ENCODE measurements at places on chromosomes 1 and 21. TPM values are rescaled to one million over a fixed set of nuclear protein-coding genes. Genes with fewer than 3 reads are reported as not detected.

- DNase-seq = no peak
Observed at GRCh38 chr1:43602990-43603389, 47.0 kb upstream of the KDM4A start.

DNA sequence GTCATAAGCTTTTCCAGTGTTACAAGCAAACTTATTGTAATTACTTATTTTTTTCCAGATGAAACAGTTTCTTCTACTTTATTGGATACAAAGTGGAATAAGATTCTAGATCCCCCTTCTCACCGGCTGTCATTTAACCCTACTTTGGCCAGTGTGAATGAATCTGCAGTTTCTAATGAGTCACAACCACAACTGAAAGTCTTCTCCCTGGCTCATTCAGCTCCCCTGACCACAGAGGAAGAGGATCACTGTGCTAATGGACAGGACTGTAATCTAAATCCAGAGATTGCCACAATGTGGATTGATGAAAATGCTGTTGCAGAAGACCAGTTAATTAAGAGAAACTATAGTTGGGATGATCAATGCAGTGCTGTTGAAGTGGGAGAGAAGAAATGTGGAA lies 95.5 kb downstream of the ZFYVE9 start:
- DNase-seq = no peak

DNA sequence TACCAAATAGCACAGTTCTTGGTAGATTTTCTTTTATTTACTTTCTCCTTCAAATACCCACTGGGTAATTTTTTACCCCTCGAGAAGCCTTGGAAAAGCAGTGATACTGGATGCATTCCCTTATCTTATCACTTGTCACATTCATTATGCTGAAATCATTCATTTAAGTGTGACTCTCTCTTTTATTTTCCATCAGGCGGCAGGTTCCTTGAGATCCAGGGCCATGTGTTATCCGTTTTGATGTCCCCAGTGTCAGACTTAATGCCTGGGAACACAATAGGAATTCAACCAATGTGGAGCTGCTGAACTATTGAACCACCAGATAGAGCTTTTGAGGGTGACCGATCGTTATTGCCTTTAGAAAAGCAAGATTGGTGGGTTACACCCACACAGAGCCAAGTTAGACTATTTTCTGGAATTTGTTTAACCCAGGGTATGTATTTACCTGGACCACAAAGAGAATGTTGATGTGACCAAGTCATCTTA lies 51.5 kb upstream of the ATP5PO start:
- no peak for DNase-seq

DNA sequence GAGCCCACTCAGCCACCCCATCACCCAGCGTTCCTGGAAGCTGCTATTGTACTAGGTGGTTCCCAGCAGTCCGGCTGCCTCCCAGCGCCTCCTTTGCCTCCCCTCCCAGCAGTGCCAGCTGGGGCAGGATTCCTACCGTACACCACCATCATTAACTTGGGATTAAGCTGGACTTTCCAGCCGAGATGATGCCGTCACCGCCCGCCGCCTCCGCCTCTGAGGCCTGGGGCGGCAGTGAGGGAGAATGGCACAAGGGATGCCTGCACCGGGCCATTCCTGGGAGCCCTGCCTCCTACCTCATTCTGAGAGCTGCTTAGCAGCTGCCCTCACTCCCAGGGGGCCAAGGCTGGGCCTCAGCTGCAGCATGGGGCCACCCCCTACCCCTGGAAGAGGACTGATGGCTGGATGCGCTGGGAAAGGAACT lies 13.2 kb downstream of the CNTN2 start:
- no peak for DNase-seq

GRCh38 chr1:67190410-67190809 lies 24.2 kb downstream of the IL23R start:
- DNase-seq = no peak

GRCh38 chr1:11013160-11013531 lies 692 bp downstream of the TARDBP start:
- no peak for DNase-seq

DNA sequence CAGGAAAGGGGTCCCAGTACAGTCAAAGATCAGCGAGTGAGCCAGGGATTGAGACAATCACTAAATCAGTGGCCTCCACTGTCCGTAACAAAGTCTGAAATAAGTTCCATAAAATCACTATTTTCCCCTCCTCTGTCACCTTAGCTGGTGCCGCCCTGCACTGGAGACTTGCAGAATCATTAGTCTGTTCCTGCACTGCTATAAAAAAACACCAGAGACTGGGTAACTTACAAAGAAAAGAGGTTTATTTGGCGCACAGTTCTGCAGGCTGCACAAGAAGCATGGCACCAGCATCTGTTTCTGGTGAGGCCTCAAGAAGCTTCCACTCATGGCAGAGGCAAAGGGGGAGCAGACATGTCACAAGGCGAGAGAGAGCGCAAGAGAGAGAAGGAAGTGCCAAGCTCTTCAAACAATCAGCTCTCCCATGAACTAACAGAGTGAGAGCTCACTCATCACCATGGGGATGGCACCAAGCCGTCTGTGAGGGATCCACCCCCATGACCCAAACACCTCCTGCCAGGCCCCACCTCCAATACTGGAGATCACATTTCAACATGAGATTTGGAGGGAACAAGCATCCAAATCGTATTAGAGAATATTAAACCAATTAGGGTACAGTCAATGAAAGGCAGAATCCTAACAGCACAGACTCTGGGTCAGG lies 129.8 kb upstream of the TIAM1 start:
- no peak for DNase-seq

- no peak for DNase-seq
Observed at GRCh38 chr1:20318521-20318920, 27.8 kb downstream of the VWA5B1 start.

GRCh38 chr1:87560601-87561360 lies 232.1 kb downstream of the LMO4 start:
- DNase-seq = no peak

DNA sequence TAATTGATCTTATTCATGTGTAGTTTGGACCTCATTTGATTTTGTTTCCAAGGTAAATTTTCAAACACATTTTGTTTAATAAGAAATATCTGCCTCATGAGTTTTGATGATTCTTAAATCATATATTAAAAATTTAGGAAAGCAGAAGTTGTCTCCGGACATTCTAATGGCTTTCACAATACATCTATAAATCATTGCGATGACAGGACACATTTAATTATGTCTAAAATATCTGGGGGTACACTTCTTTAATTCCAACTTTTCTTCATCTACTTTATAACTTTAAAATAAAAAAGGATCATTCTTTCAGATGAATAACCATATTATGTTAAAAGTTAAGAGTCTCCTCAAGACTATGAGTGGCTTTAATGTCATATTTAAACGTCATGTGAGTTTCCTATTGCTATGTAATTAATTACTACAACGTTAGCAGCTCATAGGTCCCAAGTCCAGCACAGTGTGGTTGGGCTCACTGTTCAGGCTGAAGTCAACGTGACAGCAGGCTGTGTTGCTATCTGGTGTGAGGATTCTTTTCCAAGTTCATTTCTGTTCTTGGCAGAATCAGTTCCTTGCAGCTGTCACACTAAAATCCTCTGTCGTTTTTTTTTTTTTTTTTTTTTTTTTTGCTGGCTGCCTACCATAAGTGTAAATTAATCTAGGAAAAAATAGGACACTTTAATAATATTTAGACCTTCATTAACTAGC lies 893.5 kb downstream of the LTN1 start:
- peak; percentile 53 for DNase-seq

- no peak for DNase-seq
Observed at GRCh38 chr1:113691184-113691583, 68.1 kb downstream of the PHTF1 start.

DNA sequence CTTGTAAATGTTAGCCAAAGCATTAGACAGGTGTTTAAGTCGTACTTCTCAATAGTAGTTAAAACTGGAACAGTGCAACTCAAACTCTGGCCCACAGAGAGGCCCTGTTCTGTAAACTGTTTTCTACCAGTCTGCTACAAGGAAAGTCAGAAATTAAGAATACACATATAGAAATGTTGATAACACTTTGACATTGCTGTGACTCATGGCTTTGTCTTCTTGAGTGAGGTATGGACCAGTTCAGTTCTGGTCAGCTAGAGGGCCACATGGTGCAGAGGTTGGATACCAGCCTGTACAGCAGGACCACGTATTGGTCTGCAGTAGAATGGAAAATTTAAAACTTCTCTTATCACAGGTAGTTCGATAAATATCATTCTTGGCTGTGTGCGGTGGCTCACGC lies 22.3 kb downstream of the ZBTB8B start:
- DNase-seq = no peak

- DNase-seq = no peak
Observed at GRCh38 chr1:22241250-22241649, 98.4 kb upstream of the WNT4 start.

GRCh38 chr1:71834601-71835441 lies 447.5 kb downstream of the NEGR1 start:
- DNase-seq = no peak

GRCh38 chr1:17032741-17033140 lies 21.0 kb upstream of the ATP13A2 start:
- DNase-seq = no peak

DNA sequence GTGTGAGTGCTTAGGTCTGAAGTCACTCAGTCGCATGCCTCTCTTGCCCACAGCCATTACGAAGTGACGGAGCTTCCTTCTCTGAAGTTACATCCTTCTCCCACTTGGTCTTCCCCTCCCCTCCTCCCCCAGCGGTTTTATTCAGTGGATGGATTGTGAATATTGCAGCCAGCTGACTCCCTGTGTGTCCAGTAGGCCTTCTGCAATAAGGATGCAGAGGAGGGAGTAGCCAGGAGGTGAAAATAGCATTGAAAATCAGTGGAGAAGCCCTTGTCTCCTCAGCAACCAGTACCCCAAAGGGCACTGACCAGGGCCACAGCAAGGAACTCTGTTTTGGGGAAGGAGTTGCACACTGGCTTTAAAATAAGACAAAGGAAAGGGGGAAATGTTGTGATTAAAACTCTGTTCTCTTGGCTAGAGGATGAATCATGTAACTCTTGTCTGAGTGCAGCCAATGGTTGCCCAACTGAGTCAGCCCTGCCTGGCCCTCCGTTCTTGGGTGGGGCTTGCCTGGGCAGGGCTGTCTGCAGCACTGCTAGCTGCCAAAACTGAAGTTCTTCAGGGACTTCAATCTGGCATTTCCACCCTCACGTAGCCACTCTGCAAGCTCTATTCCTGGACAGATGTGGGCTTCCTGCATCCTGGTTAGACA lies 4.3 kb downstream of the S100A10 start:
- DNase-seq = peak; percentile 60

GRCh38 chr1:147336291-147336690 lies 93.8 kb downstream of the CHD1L start:
- DNase-seq = no peak

DNA sequence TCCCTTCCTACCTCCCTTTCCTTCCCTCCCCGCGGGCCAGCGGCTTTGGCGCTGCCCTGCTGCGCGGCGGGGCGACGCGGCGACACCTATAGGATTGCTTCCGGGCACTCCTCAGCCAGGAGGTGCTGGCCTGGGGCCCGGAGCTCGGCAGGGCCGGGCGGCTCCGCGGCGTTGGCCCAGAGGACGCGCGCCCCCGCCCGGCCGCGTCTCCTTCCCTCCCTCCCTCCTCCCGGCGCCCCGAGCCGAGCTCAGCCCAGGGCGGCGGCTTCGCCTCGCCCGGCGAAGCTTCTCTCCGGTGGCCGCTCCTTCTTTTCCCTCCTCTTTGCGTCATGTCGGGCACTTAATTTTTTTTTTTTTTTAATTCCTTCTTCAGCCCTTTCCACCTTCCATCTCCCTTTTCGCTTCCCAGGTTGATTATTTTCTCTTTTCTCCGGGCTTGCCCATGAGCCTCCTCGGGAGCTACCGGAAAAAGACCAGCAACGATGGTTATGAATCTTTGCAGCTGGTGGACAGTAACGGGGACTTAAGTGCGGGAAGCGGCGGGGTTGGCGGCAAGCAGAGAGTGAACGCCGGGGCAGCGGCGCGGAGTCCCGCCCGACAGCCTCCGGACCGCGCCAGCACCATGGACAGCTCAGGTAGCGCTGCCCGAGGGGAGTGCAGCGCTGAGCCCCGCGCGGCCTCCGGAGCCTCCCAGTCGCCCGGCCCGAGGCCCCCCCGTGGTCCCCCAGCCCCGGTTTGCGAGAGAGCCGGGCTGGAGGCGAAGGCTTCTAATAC lies at the start of gene DNAJC6:
Gene DNAJC6, plus strand, starts transcription at position 240 of the 774 bp plus-strand sequence. Its CDS starts 203 bp downstream, at position 443.
- DNase-seq = peak; percentile 70

- no peak for DNase-seq
Observed at GRCh38 chr1:26961826-26962225, 1.6 kb upstream of the KDF1 start.

DNA sequence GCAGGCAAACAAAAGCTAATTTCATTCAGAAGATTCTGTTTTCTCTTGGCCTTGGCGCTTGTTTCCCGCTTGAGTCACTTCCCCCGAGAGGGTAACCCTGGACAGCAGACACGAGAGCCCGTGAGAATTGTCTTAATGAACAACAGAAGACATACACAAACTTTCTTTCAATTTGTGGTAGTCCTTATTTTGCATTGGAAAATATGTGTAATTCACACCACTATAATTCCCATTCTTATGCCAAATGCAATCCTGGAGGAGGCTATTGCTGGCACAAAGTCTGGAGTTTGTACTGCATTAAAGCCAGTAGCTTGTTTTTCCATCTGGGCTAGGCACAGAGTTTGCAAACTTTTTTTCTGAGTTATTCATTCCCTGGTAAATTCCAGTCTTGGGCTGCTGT lies 109.8 kb upstream of the IVNS1ABP start:
- DNase-seq = peak; percentile 25

GRCh38 chr1:16158993-16159831 lies 3.3 kb upstream of the EPHA2 start:
- DNase-seq = no peak

GRCh38 chr1:245235156-245235555 lies 80.4 kb downstream of the KIF26B start:
- no peak for DNase-seq

DNA sequence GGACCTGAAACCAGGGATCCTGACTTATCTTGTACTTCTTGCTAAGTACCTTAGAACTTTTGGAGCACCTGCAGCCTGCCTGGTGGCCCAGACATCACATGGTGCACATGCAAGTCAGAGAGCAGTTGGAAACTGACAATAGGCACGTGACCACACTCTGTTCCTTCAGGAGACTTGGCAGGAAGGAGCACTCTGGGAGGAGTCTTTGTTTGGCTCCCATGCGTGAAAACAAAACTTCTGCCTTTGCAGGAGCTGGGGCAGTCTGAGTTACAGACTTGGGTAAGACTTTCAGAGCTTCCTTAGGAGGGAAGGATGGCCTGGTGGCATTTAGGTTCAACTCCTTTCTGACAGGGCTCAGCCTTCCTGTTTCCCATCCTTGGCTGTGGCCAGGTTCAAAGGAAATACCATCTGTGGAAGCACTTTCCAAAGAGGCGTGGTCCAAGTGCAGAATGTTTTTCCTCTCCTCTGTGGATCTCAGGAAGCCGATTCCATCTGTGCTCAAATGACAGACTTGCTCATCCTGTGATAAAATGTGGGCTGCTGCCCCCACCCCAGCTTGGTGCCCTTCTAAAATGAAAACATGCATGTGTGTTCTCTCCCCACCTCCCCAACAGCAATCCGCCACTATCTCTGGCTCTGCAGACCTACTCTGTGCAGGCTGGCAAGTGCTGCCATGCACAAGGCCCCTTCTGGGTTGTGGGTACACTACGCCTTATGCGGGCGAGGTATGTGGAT lies 14.1 kb upstream of the ZNF436 start:
- no peak for DNase-seq

The CTH gene
- 0.91 TPM for total RNA-seq

The TDRD5 gene
- not detected for total RNA-seq

The EDN2 gene
- total RNA-seq = 0.47 TPM

The FCRL2 gene
- not detected for total RNA-seq

The RNASEL gene
- 3.5 TPM for total RNA-seq

The OR2T2 gene
- not detected for total RNA-seq

The MAP10 gene
- 3.2 TPM for total RNA-seq

The F11R gene
- total RNA-seq = 8.3 TPM

The TMEM63A gene
- 30.4 TPM for total RNA-seq

The ANGEL2 gene
- total RNA-seq = 16.4 TPM

Measured in left ventricle myocardium inferior (tissue), 1 donor.